ENCODE measurements at places on chromosomes 5 and 9. TPM values are rescaled to one million over a fixed set of nuclear protein-coding genes. Genes with fewer than 3 reads are reported as not detected.

Gene HAVCR1
- 7.9 TPM for total RNA-seq

GRCh38 chr5:1292139-1292538 lies 2.7 kb downstream of the TERT start:
- DNase-seq, result no peak

- no peak for DNase-seq
These were observed 289.3 kb downstream of the ASTN2 start for GRCh38 chr9:117125531-117125930.

GRCh38 chr5:175478008-175478383 lies 364 bp upstream of the SFXN1 start:
- DNase-seq, result no peak

DNA sequence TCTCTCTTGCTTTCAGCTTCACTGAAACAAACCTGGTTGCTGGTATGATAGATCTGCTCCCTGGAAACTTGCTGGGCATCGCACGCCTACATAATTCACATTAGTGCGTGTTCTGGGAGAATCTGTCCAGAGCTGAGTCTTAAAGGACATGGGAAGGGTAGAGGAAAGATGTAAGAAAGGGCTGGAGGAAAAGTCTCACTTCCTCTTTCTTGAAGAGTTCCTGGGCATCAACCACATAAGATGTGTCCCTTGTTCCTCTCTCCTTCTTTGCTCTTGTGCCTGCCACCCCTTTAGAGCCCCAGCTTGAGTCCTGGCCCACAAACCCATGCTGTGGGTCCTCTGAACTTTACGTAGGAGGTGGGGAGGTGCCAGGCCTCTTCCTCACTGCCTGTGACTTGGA lies 205.3 kb upstream of the PANK3 start:
- no peak for DNase-seq
